ENCODE measurements at places on chromosomes 11 and 22.

GRCh38 chr11:102155676-102156075 is 45.4 kb downstream of the YAP1 start:
- DNase-seq = no peak

DNA sequence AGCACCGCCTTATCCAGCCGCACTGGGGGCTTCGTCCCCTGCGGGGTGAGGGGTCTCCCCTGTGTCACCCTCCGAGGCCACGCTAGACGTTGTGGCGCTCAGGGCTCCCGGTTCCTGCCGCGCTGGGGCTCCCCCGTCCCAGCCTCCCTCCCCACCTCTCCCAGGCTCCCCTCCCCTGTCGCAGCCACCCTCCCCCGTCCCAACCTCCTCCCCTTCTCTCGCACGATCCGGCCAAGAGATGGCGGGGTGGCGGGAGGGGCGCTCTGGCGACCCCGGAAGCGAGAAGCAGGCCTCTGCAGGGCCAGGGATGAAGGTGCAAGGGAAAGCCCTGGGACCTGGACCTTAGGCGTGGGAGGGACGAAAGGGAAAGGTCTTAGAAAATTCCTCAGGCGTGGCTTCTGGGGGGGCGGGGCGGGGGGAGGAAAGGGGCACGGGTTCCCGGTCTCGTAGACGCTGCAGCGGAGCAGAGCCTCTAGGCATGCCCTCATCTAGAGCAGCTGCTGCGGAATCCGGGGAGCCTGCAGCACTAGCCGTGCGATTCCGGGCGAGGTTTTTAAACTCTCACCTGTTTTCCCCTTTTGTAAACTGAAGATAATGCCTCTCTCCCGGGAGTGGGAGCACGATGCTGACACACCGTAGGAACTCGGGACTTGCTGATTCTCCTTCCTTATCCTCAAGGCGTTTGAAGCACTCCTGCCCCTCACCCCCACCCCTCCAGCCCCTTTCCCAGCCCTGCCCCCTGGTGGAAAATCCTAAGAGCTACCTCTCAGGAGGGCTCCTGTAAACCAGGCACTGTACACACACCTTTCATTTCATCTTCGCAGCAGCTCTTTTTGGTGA is 14.4 kb downstream of the KCNJ5 start:
- no peak for DNase-seq

DNA sequence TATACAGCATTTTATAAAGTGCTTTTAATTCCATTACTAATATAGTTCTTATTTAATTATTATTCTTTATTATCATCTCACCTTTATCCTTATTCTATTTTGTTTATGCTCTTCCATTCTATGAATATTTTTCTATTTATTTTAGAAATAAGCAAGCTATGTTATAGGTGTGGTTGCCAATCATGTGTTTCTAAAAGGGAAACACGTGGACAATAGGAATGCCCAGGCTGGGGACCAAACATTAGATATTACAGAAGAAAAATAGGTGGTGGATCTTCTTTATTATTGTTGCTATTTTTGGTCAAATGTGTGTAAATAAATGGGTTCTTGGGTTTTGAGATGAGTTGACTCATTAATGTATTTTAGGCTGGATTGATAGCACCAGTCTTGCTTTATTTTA is 438.3 kb downstream of the RAB38 start:
- DNase-seq = no peak

DNA sequence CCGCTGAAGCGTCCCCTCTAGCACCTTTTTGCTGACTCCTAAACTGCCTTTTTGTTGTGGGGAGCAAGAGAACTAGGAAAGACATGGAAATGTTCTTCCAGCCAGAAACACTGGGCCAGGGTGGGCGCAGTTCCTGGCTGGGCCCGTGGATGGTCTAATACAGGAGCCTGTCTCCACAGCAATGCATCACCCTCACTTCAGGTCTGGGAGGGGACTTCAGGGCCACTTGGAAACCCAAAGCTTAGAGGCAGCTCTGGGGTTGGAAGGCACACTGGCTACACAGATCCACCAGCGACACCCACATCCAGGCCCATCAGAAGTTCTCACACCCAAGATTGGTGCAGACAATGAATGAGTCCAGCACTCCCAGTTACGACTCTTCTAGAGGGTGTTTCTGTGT is 120.3 kb downstream of the ETS1 start:
- DNase-seq = no peak

- DNase-seq = no peak
Observed at GRCh38 chr22:32919629-32920028, 118.1 kb downstream of the TIMP3 start.

DNA sequence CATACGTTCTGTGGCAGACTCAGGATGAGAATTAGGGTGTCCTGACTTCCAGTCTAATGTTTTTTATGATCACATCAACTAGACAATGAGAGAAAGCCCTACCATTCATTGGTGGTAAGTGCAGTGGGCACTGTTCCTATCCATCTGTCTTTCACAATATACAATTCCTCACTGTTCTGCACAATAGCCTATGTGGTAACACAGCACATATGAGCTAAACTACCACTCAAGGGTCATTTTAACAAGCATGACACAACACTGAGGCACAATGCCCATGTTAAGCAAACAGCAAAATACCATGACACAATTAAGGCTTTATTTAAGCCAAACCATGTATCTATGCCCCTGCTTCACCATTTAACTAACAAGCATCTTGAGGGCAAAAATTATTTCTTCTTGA is 52.3 kb downstream of the SIK3 start:
- DNase-seq = no peak

DNA sequence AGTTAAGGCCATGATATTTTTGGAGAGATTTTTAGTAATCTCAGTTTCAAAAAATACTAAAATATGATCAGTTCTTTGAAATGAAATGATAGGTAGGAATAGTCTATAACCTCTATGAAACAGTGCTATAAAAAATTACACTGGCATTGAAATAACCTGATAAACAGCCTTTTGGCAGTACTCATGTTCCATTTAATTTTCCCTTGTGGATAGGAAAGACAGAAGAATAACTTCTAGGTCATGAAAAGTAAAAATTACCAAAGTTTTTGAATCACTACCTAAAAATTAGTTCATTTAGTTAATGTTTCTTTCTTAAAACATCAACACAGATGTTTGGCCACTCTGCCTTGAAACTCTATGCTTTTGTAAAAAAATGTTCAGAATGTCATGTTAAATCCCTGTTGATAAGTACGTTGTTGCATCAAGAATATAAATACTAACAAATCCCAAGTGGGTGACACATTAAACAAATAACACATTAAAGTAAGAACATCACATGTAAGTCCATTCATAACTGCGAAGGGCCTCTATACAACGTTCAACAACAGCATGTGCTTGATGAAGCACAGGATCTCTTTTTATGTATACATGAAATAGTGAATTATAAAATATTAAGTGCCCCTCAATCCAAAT is 290.2 kb downstream of the SWAP70 start:
- no peak for DNase-seq

DNA sequence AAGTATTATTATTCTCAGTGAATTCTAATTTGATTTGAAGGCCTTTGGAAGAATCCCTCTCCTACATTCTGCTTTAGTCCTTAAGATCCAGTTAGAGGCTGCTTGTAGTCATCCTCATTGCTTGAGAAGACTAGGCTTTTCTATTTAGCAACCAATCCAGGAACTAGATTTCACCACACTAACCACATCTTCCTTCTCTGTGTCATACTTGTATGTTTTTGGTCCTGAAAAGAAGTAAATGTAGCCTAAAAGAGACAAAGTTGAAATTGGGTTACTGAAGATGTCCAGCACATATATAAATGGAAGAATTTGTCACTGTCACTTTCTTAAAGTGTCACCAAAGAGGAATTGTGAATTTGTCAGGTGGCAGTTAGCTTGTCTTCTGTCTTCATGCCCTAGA is 46.6 kb upstream of the MMP7 start:
- DNase-seq = no peak

DNA sequence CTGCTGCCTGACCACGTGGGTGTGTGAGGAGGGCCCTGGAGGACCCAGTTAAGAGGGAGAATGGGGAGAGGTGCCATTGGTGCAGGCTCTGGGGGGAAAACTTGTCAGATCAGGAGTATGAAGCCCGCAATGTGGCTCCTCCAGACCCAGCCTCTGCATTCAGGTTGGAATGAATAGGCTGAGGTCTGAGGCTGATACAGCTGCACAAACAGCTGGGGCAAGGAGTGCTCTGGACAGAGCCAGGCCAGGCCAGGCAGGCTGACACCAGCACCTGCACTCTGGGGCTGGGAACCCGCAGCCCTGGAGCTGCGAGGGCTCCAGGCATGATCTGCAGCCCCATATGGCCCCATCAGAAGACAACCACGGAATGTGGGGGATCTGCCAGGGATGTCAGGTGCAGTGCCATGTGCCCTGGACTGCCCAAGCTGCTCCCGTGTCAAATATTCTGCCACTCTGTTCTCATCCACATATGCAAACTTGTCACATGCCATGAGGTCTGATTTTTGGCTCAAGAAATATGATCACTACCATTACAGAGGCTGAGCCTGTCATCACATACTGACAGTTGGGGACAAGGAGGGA is 27.2 kb upstream of the KCNJ11 start:
- no peak for DNase-seq

- DNase-seq = no peak
Observed at GRCh38 chr11:45298718-45299117, 12.6 kb upstream of the SYT13 start.

DNA sequence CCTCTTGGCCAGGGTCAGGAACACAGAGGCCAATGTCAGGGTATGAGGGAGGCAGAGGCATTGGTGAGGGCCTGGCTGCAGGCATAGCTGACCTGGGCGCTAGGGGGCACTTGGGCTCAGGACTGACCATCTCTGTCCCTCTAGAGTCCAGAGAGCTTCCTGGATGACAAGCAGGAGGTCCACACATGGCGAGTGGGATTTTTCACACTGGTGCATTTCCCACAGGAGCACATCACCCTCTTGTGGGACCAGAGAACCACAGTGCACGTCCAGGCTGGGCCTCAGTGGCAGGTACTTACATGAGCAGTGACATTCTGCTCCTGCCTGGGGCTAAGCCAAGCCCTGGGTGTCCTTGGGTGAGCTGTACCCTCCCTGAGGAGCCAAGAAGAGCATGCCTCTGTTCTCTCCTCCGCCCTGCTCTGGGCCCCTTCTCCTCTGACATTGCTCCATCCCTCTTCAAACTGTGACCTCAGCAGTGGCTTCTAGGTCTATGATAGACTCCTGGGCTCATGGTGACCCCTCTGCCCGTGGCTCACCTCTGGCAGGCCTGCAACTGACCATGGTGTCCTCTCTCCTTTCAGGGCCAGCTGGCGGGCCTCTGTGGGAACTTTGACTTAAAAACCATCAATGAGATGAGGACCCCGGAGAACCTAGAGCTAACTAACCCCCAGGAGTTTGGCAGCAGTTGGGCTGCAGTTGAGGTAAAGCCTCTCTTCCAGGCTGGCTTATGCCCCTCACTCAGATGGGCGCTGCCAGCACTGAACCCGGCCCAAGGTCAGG is 46.6 kb downstream of the OTOG start:
- no peak for DNase-seq

DNA sequence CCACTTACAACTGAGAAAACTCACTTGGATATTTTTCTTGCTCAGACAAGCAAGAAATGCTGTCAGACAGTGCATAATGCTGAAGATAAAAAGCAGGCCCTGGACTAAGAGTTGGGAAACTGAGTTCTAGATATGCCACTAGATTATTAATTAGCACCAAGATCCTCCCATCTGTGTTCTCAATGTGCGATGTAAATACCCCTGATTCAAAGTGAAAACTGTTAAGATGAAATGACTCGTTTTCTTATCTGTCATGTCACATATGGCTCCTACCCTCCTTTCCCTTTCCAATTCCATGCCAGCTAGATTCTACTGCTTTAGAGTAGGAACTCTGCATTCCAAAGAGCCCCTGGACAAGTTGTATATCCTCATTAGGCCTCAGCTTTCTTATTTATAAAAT is 88.9 kb upstream of the CLNS1A start:
- no peak for DNase-seq

GRCh38 chr11:64058494-64058893 is 22.8 kb downstream of the FLRT1 start:
- DNase-seq = no peak

- no peak for DNase-seq
Observed at GRCh38 chr11:70669871-70670675, 271.7 kb downstream of the CTTN start.

GRCh38 chr11:95360377-95361075 is 129.5 kb upstream of the SESN3 start:
- DNase-seq = no peak

GRCh38 chr11:6557761-6558674 is 45.4 kb downstream of the RRP8 start:
- DNase-seq = no peak

GRCh38 chr11:39327302-39327701 is 2132.2 kb downstream of the LRRC4C start:
- no peak for DNase-seq

DNA sequence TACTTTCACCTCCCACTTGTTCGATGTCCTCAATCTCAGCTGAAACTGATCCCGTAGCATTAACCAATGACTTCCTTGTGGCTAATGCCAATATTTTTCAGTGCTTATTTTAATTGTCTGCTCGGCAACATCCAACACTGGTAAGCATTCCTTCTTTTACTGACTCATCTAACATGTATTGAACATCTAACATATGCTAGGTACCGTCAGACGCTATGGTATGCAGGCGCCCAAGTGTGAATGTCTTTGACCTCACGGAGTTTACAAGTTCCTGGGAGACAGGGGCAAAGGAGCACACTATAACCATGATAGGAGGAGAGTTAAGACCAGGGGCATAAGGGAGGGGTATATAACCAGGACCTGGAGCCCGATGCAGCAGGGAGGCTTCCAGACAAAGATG is 1.7 kb downstream of the BRMS1 start:
- DNase-seq = no peak

DNA sequence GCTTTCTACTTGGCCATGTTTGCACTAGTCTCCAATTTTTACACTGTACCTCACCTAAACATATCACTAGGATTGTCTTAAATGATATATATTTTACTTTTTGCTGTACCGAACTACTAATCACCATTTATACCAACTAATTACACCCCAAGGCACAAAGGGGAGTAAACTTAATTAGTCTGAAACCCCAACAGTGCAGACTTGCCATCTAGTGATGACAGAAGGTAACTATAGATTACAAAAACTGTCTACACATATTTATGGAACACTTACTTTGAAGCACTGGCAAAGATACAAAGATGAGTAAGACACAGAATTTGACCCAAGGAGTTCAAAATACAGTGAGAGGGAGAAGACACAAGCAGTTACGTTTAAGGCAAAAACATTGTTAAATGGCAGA is 139.7 kb downstream of the CNTN5 start:
- DNase-seq = no peak
